KG1 (cell line): ENCODE measurements at places on chromosomes 1 and 21.

GRCh38 chr1:43930168-43930948, 3.2 kb upstream of the ARTN start:
- DNase-seq: no peak

DNA sequence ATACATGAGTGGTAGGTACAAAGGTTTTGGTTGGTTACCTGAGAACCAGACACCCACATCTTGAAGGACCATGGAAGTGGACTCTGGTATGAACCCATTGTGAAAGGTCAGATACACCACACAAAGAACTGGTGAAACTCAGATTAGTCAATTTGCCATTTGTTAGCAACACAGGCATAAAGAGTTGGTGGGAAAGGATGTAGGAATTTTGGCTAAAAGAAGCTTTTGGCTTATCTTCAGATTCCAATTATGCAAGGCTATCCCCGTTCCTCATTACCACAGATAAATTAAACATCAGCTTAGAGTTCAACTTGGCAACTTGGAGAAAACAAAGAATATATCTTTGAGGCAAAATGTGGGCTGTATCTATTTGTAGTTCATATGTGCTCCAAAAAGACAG, 87.0 kb upstream of the IRF2BP2 start:
- no peak for DNase-seq

- no peak for DNase-seq
Observed at GRCh38 chr1:243792891-243793290, 57.2 kb downstream of the AKT3 start.

DNA sequence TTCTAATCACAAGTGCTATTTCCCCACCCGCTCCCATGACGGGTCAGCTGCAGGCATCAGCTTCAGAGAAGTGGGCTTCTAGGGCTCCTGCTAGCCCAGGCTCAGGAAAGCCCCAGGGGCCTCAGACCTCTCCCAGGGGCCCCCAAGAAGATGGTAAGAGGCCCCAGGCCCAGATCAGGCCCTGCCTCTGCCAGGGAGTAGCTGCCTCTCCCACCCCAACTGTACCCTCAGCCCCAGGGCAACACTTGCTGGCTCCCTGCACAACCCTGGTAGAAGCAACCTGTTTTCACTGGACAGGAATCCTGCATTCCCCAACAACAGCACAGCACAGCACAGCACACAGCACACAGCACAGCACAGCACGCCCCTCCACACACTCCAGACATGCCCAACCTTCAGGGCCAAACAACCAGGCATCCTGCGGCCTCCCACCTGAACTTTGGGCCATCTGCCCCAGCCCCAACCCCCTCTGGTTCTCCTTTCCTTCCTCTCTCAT, 6.5 kb downstream of the BLACAT1 start:
- no peak for DNase-seq

DNA sequence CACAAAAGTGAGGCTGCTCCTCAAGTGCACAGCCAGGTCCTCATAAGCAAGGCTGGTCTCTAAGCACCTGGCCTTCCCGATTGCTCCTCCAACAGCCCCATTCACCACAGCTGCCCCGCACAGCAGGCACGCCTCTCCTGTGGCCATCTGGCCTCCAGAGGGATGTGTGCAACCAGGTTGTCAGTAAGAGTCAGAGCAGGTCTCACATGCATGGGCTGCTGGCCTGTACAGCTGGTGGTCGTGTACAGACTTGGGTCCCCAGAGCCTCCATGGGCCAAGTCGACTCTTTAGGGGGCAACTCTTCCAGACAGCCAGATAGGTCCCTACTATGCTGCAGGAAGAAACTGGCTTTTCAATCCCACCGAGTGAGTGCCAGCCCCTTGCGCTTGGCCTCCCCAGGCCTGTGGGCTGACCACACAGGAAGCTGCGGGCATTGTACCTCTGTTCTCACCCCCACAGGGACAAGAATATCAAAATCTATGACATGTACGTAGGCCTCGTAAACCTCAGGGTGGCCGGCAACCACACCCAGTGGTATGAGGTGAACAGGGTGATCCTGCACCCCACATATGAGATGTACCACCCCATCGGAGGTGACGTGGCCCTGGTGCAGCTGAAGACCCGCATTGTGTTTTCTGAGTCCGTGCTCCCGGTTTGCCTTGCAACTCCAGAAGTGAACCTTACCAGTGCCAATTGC, 1.4 kb downstream of the PRSS38 start:
- no peak for DNase-seq

GRCh38 chr1:39988618-39989343, 33.8 kb downstream of the MFSD2A start:
- DNase-seq: no peak

DNA sequence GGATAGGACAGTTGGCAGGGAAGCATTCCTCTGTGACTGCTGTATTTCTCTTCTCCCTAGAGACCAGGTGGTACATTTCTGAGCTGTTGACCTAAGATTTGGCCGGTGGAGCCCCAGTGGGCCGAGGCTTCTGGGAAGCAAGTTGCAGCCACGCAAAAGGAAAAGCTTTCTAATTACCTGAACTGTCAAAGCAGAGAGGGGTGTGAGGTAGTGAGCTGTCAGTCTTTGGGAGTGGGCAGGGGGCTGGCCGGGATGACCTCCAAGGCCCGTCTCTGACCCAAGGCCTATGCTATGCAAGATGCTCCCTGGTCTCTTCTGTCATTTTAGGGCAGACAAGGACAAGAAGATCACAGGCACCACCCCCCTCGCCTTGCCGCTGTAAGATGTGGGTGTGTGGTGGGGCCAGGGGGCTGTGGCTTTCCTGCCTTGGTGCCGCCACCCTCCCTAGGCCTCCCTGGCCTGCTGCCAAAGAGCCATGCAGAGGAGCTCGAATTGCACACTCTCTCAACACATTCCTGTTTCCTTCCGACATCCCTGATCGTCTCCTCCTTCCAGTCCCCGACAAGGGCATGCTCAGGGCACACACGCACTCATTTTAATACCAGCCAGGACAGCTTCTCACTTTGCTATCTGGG, 7.7 kb downstream of the PADI1 start:
- peak; percentile 58 for DNase-seq

GRCh38 chr1:160062230-160062532, 7.8 kb downstream of the KCNJ10 start:
- no peak for DNase-seq

GRCh38 chr1:43382027-43382779, 7.4 kb downstream of the MED8 start:
- DNase-seq: no peak

DNA sequence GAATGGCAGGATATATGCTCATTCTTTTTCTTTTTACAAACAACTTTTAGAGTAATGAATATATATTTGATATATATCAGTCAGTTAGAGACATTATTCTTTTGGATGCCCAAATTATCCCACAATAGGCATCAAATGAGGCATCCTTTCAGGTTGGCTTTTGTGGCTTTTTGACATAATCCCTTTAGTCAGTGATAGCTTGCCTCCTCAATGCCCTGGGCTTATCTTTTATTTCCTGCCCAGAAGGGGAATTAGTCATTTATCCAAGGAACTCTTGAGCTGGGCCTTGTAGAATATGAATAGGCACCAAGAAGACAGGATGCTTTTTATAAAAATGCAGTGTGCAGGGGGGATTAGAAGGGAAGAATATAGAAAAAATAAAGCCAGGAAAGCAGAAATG, 22.2 kb downstream of the EPHX4 start:
- no peak for DNase-seq

- no peak for DNase-seq
Observed at GRCh38 chr1:55931081-55931940, 648.1 kb downstream of the PLPP3 start.

- DNase-seq: no peak
Observed at GRCh38 chr1:76661531-76661930, 205.7 kb upstream of the ST6GALNAC5 start.
